Eye (tissue), 1 donor: ENCODE measurements at places on chromosomes 16 and 17.
A peak's percentile ranks its signal among the peaks of the same experiment; 100 is the strongest.

DNA sequence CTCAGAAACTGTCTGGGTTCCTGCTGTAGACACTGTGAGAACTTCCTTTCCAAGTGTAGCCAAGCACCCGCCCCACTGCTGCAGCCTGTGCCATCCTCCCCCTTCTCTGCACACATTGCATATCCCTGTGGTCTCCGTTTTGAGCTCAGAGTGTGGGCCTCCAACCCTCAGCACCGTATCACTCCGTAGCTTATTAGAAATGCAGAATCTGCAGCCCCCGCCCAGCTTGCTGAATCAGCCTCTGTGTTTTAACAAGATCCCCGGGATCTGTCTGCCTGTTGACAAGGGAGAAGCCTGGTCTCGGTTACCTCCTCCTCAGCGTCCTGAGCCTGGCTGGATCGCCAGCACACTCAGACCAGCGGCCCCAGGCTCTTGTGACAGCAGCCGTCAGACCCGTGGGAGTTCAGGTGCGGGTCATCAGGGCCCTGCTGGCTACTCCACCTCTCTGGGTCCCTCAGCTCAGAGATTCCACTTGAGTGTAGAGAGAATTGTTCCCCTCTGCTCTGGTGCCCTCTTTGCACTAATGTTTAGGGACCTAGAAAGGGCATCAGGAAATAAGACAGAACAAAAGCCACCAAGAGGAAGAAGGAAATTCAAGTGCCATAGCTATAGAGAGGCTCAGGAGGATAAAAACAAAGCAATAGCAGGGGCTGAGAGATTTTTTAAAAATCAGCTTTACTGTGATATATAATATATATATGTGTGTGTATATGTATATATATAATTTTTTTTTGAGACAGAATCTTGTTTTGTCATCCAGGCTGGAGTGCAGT lies 92.3 kb downstream of the PITPNC1 start:
- DNase-seq, result peak; percentile 49

DNA sequence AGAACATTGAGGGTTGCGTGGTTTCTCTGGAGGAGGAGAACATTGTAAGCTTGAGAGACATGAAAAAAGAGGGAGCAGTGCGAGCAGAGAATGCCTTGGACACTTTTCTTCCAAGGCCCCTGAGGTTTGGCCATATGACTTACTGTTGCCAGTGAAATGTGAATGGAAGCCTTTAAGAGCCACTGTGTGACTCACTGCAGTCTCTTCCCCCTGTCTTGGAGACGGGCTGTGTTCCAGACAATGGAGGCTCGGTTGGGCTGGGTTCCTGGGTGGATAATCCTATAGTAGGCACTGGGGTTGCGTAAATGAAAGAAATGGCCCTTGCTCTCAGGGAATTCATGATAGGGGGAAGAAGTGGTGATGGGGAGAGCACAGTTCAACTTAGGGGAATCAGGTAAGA lies 75.5 kb downstream of the SHISA9 start:
- DNase-seq, result no peak

DNA sequence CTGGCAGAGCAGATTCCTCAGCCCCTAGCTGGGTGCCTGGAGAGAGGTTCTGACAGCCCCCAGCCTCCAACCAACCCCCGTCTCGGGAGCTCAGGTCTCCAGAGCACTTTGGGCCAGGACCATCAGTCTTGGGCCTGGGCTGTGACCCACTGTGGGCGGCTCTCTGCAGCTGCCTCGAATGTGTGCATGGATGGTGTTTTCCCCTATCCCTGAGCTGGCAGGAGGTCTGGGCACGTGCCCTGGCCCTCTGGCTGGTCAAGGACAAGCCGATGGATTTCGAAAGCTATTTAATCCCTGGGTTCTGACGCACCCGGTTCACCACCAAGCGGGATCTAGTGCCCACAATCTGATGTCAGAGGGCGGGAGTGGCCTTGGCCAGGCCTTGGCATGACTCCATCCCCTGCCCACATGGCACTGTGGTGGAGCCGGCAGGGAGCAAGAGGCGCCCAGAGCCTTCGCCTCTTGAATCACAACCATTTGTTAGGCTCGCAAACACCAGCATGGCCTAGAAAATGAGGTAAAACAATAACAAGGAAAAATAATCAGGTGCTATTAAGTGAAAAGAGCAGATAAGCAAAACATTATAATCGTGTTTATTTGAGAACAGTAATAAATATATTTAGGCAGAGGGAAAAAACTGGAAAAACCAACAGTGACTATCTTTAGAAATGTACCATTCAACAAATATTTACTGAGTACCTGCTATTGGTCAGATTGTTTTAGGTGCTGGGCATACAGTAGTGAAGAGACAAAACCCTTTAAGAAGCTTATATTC lies 69.3 kb upstream of the TOB1 start:
- no peak for DNase-seq

DNA sequence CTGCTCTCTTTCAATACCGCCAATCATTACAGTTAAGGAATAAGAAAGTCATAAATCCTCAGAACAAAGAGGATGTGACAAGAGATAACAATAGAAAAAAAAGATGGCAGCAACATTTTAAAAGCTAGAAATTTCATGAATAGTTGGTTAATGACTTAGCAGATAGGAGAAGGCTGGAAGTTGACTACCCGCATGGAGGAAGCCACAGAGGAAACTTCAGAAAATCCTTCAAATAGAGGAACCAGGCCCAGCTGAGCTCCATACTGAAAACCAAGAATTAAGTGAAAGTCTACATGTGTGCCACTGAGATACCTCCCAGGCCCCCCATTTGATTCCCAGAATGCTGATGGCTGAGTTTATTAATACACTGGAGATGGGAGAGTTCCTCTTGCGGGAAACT lies 109.3 kb downstream of the GSG1L start:
- no peak for DNase-seq

DNA sequence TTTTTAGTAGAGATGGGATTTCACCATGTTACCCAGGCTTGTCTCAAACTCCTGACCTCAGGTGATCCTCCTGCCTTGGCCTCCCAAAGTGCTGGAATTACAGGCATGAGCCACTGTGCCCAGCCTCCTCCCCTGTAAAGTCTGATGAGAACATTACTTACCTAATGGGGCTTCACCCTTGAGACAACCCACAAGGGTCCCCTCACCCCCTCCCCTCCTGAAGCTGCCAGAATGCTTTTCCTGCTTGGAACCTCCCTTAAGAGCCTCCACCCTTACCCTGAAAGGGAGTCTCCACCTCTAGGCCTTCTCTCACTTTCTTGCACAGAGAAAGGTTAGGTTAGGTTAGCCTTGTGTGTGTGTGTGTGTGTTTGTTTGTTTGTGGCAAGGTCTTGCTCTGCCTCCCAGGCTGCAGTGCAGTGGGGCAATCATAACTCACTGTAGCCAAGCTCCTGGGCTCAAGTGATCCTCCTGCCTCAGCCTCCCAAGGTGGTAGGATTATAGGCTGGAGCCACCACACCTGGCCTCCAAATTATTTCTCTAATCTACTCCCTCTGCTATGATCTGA lies 8.9 kb downstream of the SLC5A11 start:
- DNase-seq, result no peak

GRCh38 chr16:72210555-72210954 lies 38.6 kb upstream of the PMFBP1 start:
- peak; percentile 79 for DNase-seq

- DNase-seq, result no peak
Measured at GRCh38 chr16:46713634-46714033, 24.2 kb downstream of the ORC6 start.

- DNase-seq, result no peak
Measured at GRCh38 chr17:73754886-73755400, 110.7 kb upstream of the SDK2 start.
